ENCODE measurements at places on chromosomes 13 and 19.

DNA sequence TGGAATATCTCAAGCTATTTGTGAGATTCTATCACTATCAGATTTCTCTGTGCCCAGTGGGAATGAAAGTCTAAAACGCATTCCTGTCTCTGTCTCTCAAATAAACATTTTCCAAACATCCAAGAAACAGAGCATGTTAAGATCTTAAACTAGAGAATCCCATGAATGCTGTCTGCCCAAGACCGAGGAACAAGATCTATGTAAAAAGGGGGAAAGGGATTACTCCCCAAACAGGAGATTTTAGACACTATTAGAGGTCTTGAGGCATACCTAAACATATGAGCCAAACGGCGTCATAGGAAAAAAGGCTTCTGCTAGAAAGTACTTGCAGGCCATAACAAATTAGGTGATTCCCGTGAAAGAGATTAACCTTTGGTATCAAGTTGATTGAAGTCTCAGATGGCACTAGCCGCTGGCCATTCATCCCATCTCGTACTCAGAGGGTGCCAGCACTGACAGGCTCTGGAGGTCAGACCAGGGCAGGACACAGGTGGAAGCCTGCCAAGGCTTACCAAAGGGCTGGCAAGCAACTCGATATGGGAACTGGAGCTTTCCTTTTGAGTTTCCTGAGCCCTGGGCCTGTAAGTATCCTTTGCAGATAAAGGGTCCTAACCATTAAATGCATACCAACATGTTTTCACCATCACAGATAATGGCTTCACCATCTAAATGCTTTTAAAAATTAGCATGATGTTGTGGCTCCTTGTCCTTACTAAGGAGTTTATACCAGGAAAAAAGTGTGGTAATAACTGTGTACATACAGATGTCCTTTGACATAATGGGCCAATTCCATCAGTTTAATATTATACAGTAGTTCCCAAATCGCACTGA lies 225.2 kb downstream of the FOXO1 start:
- no peak for DNase-seq

DNA sequence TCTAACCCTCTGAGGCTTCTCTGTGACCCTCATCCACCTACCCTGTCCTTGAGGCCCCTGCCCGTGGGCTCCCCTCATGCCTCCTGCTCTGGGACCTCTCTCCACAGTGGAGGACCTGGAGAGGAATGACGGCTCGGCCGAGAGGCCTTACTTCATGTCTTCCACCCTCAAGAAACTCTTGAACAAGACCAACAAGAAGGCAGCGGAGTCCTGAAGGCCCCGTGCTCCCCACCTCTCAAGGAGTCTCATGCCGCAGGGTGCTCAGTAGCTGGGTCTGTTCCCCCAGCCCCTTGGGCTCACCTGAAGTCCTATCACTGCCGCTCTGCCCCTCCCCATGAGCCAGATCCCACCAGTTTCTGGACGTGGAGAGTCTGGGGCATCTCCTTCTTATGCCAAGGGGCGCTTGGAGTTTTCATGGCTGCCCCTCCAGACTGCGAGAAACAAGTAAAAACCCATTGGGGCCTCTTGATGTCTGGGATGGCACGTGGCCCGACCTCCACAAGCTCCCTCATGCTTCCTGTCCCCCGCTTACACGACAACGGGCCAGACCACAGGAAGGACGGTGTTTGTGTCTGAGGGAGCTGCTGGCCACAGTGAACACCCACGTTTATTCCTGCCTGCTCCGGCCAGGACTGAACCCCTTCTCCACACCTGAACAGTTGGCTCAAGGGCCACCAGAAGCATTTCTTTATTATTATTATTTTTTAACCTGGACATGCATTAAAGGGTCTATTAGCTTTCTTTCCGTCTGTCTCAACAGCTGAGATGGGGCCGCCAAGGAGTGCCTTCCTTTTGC lies 10.8 kb upstream of the ILF3 start:
- DNase-seq: no peak

GRCh38 chr13:93767180-93767916 lies 540.7 kb downstream of the GPC6 start:
- DNase-seq: no peak

DNA sequence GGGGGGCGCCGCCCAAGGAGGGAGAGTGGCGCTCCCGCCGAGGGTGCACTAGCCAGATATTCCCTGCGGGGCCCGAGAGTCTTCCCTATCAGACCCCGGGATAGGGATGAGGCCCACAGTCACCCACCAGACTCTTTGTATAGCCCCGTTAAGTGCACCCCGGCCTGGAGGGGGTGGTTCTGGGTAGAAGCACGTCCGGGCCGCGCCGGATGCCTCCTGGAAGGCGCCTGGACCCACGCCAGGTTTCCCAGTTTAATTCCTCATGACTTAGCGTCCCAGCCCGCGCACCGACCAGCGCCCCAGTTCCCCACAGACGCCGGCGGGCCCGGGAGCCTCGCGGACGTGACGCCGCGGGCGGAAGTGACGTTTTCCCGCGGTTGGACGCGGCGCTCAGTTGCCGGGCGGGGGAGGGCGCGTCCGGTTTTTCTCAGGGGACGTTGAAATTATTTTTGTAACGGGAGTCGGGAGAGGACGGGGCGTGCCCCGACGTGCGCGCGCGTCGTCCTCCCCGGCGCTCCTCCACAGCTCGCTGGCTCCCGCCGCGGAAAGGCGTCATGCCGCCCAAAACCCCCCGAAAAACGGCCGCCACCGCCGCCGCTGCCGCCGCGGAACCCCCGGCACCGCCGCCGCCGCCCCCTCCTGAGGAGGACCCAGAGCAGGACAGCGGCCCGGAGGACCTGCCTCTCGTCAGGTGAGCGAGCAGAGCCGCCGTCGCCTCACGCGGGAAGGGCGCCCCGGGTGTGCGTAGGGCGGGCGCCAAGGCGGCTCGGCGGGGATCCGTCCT lies at the start of gene RB1:
Gene RB1 (plus strand): TSS at position 393 of the 784 bp plus-strand sequence. CDS start 162 bp downstream, at position 555.
- DNase-seq: peak; percentile 82

DNA sequence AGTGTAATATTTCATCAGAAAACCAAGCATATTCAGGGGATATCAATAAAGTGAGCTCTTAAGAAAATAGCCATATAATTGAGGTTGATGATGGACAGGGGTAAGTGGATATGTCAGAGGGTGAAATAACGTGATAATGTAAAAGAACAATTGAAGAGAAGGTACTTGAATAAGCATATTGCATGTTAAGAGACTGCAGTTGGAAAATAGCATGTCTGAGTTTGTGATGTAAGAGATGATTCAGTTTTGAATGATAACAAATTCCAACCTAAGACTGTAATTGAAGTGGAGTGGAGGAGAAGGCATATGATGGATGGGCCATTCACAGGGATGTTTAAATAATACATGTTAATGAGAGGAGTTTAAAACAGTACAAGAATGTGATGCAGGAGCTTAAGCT lies 1633.5 kb downstream of the SLITRK1 start:
- DNase-seq: no peak

GRCh38 chr13:114272977-114273376 lies 8.4 kb upstream of the UPF3A start:
- DNase-seq: no peak

DNA sequence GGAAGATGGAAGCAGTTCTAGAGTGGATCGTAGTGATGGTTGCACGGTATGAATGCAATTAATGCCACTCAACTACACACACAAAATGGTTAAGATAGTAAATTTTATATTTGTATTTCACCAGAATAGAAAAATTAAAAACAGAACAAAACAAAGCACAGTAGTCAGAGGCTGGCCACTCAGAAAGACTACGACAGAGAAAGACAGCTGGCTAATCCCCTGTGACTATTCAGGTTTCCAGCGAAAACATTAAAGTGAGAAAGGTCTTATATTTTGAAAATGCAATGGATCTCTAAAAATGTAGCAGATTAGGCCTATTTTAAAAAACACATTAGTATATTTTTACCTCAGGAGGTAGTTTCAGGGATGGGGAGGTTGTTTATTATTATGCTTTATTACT lies 131.3 kb upstream of the POSTN start:
- no peak for DNase-seq

GRCh38 chr13:101415358-101416174 lies 742 bp downstream of the NALCN start:
- DNase-seq: no peak

DNA sequence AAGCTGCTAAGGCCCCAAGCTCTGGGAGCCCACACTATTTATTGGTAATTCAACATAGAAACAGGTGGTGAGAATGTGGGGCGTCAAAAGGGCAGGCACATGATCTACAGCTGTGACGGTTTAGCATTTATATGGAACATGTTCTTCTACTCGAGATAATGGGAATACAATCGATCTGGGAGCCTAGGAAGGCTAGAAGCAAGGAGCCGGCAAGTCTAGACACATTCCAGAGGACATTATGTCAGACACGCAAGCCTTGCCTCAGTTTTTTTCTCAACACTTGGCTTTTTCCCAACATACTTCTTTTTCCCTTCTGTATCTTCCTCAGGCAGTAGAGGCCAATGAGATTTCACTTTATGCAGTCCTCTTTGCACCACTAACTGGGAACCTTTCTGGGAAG lies 315.7 kb upstream of the SLITRK5 start:
- no peak for DNase-seq

DNA sequence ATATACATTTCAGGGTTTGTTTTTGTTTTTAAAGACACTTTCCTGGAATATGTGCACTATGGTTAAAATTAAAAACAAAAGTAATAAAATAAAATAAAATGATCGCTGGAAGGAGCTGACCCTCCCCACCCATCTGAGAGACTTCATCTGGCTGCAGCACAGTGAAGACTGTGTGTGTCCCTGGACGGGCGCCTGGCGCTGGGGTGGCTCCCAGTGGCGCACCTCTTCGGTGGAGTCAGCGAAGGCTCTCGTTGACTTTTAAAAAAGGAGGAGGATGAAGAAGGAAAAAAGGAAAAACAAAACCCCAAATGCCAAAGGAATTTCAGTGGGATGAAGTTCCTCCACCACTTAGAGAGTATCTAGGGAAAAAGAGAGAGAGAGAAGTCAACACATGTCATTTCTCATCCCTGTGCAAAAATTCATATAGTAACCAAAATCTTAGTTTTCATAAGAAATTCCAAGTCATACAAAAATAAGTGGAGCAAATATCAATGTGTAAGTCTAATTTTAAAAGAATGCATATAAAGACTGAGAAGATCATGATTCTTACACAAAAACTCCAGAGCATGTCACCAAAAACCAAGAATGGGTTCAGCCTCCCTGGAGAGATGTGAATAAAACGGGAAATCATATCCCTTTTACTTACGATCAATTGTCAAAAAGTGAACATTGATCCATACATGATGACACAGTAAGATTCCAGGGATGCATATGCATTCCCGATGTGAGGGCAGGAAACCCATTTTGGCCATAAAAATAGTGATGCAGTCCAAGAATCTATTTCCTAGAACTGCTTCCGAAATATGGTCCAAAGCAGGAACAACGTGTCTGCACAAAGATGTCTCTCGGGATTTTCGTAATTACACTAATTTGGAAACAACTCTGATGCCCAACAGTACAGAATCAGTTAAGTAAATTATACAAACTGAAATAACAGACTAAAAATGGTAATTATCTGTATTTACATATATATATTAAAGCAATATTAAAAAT lies 123.8 kb downstream of the STK24 start:
- no peak for DNase-seq

DNA sequence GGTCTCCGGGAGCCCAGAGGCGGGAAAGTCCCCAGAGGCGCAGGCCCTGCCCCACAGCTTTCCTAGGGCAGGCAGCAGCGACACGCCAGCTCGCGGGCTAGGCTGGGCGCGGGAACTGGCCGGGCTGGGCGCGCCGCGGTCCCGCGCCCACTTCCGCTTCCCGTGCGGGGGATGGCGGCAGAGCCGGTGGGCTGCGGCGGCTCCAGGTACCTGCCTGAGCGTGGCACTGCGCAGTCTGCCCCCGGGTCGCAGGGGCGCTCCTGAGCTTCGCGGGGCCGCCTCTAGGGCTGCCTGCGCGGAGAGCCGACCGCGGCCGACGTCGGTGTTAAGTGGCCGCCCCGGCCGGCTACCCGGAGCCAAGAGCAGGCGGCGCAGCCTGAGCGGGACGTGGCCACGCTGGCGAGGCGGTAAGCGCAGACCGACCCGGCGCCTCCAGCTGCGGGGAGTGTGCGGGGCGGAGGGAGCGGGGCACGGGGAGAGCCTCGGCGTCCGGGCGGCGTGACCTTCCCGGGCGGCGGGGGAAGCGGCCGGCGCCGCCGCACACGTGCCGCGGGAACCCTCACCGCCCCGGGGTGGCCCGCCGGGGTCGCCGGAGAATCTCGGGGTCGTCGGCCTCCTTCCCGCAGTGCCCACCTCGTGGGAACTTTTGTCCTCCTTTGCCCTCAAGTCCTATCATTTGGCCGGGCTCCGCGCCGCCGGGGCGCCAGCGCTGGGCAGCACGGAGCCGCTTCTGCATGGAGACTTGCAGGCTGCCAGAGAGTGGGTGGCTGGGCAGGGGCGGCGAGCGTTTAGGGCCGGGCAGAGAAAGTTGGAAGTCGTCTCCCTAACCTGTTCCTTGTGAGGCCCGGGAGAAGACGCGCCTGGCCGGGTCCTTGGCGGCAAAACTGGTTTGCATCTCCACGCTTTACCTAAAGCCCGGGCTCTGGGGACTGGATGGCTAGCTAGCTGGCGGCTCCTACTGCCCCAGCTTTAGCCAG lies 31.4 kb upstream of the MPHOSPH8 start:
- DNase-seq: peak; percentile 9

DNA sequence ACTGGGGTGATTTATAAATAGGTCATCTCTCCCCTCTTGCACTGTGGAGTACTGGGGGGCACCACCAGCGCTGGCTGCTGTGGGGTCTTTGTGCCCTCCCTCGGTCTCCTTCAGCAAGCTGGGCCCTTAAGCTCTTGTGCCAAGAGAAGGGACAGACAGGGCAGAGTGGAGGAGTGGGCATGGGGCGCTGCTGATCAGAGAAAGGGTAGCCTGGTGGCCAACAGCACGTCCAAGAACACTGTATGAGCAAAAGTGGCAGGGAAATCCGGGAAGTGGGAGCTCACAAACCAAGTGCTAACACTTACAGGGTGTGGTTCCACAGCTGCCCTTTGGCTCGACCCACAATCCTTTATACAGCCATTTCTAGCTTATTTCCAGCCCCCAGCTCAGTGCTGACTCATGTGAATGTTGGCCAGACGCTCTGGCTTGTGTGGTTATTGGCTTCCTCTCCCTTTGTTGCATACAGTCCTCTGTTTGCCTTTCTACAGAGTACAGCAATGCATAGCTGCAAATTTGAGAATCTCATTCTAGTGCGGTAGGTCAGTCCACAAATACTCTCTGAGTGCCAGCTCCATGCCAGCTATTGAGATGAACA lies 298.8 kb downstream of the SHISA2 start:
- no peak for DNase-seq

- DNase-seq: no peak
These were observed 10.3 kb downstream of the ZFP82 start for GRCh38 chr19:36408101-36408500.

DNA sequence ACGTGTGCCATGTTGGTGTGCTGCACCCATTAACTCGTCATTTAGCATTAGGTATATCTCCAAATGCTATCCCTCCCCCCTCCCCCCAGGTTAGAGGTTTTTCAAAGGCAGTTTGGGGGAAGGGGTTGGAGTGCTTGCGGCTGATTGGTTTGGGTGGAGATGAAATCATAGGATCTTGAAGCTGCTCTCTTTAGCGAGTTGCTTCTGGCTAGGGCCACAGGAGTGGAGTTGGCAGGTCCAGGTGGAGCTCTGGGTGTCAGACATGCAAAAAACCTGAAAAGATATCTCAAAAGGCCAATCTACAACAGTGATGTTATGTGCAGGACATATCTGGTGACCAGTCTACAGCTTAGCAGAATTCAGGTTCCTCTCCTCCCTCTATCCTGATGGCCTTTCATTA lies 32.6 kb upstream of the CXCL17 start:
- DNase-seq: no peak

GRCh38 chr13:99983499-99984401 lies 2.2 kb downstream of the ZIC2 start:
- no peak for DNase-seq

GRCh38 chr13:47146991-47147811 lies 250.3 kb upstream of the HTR2A start:
- no peak for DNase-seq

GRCh38 chr19:4493104-4493928 lies 21.2 kb downstream of the HDGFL2 start:
- no peak for DNase-seq
